Heart left ventricle (tissue), 16 donors: ENCODE measurements at places on chromosomes 3 and 15. TPM values are rescaled to one million over a fixed set of nuclear protein-coding genes. Genes with fewer than 3 reads are reported as not detected.
A peak's percentile ranks its signal among the peaks of the same experiment; 100 is the strongest.

Gene AMT
- polyA plus RNA-seq, result 3.5 TPM

Gene RRP9
- 12.4 TPM for polyA plus RNA-seq

Gene CMTM7
- polyA plus RNA-seq, result 3.8 TPM

Gene CCDC33
- not detected for polyA plus RNA-seq

Gene SLC15A2
- polyA plus RNA-seq, result 1.0 TPM

Gene PSTPIP1
- 2.9 TPM for polyA plus RNA-seq

Gene INSYN1
- polyA plus RNA-seq, result 120 TPM

Gene DNAH1
- polyA plus RNA-seq, result 1.2 TPM

Gene TMCO5A
- not detected for polyA plus RNA-seq

Gene HAPLN3
- 6.8 TPM for polyA plus RNA-seq

DNA sequence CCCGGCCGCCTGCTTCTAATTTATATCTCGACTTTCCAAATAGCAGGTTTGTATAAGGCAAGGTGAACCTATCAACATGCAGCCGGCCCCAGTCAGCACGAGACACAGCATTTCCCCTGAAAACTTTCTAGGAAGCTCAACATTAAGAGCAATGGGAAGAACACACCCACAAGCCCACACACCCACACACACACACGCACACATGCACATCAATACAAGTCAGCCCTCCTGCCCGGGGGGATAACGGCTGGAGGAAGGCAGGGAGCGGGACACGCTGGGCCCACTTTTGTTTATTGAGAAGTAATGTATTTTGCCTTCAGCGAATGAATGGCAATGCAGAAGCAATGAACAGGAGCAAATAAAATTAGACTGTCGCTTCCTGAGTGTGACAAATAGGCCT is 83.5 kb downstream of the PCSK6 start:
- DNase-seq, result no peak

DNA sequence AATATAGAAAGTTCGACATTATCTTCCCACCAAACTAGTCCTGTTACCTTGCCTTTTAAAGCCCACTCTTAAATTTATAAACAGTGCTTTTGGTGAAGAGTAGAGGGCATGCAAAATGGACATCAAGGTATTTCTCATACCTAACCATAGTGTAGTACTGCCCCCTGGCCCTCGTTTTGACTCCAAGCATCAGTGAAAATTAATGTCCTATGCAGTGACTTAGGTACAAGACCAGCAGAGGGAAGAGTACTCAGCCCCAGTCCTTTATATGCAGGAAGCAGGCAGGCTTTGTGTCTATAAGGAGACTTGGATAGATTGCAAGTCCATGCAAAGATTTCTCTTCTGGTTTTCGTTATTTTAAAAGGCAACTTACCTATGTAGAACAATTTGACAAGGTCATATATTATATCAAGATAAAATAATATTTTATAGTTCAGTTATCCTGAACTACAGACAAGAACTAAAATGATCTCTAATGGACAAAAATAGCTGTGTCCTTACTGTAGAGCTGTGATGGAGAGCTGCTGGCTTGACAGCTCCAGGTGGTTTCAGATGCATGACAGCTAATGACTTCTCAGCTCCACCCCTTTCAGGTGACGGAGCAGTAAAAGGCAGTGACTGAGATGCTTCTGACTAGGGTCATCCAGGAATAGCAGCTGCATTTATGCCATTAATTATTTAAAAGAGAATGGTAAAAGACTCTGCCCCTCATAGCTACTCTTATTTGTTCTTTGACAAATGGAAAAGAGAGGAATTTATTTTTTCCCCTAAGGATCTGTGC is 646.1 kb downstream of the SQOR start:
- no peak for DNase-seq

- no peak for DNase-seq
These were observed 20.2 kb downstream of the ICE2 start for GRCh38 chr15:60458721-60459120.

- no peak for DNase-seq
These were observed 51.5 kb downstream of the ISG20 start for GRCh38 chr15:88690331-88690730.

DNA sequence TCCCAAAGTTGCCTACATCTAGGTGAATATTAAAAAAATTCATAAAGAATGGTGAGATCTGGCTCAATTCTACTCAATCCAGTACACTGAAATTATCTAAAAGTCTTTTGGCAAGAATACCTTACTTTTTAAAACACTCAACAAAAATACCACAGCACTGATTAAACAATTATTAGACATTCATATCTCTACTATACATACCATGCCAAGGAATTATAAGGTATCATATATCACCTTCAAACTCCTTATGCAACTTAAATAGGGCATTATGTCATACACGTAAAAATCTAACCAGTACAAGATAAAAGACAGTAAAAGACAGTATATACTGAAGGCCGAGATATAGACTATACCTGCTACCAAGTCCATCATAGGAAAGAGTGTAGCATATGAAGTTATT is 6.1 kb upstream of the ANKRD28 start:
- DNase-seq, result no peak

DNA sequence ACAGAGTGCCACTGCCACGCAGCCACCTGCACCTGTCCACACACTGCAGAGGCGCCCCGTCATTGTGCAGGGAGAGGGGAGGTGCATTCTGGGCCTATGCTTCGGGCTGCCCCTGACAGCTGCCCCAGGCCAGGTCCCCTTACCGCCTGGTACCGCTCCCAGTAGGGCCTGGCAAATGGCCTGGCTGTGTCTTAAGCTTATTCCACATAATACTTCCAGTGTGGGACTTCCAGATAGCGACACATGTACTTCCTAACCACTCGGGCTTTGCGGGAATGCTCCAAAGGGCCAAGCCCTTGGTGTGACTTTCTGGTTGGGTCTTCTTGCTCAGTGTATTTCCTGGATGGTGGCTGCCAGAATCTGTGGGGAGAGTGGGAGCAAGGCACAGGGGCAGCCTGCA is 254.3 kb upstream of the CHRNA7 start:
- no peak for DNase-seq

DNA sequence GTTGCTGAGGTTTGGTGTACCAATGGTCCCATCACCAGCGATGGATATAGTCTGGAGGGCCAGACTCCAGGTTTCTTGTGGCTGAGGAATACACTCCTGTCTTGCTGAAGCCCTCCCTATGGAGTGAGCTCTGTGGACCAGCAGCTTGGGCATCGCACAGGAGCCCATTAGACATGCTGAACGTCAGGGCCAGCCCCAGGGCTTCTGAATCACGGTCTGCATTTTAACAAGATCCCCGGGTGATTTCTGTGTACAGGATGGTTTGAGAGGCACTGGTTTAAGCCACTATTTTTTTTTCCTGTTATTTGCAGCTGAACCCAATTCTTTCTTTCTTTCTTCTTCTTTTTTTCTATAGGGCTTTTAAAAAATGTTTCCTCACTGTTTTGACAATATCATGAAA is 69.5 kb upstream of the XCR1 start:
- no peak for DNase-seq

GRCh38 chr15:85749261-85750151 is 45.2 kb downstream of the KLHL25 start:
- peak; percentile 73 for DNase-seq

DNA sequence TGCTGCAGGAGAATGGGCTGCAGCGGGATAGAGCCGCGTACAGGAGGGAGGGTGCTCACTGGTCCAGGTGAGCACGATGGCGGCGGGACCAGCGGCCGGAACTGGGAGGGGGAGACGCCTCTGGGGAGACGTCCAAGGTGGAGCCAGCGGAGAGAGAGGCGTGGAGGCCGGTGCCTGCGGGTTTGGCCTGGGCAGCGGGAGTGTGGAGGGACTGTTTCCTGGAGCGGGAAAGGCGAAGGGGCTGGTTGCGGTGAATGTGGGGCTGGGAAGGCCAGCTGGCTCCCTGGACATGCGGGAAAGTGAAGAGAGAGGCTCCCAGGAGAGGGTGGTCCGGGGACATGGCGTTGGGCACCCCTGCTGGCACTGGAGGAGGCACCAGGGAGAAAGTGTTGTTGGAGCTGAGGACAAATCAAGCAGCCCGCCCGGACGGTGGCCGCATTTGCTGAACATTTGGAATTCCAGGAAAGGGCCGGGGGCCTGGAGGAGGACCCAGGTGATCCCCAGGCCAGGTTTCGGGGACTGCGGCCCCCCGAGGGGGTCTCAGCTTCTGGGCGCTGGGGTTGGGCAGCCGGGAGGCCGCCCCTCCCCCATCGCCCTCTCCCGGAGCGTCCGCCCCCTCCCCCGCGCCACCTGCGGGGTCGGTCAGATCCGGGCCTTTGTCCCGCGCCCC is 34.3 kb downstream of the DNAJB8 start:
- DNase-seq, result no peak

- peak; percentile 17 for DNase-seq
These were observed 108.4 kb downstream of the TMCO5A start for GRCh38 chr15:38042707-38043445.

DNA sequence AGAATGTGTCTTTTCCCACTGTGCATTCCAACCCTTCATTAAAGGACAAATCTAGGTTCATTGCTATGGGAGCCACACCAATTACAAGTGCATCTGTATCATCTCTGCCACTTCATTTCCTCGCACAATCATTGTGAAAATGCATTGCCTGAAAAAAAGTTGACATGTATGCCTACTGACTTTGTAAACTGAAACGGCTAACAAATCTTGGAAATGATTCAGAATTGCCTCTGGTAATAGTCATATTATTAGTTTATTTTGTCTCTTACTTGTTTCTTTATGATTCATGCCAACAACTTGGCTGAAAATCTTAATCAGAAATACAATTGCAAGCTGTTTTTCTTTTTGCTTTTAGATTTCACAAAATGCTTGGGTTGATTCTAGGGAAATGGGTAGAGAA is 497.1 kb downstream of the ZIC1 start:
- no peak for DNase-seq

GRCh38 chr3:81416812-81417211 is 344.6 kb downstream of the GBE1 start:
- DNase-seq, result no peak

DNA sequence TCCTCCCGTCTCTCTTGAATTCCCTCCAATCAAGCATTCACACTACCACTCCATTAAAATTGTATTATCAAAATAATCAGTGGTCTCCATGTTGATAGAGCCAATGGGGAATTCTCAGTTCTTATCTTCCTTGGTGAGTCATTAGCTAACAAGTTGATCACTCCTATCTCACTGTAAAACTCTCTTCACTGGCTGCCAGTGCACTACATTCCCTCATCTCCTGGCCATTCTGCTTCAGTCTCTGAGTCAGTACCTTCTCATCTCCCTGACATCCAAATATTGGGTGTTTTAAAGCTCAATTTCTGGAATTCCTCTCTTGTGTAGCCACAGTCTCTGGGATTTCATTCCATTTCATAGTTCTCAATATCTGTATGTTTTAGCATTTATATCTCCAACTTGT is 175.2 kb downstream of the ALDH1A2 start:
- DNase-seq, result no peak

GRCh38 chr15:28991236-28992171 is 105.7 kb downstream of the APBA2 start:
- DNase-seq, result no peak
